ENCODE measurements at places on chromosomes 2 and 18.

GRCh38 chr18:7273301-7273921, 42.5 kb downstream of the LRRC30 start:
- no peak for DNase-seq

- no peak for DNase-seq
These were observed 162.2 kb upstream of the HNMT start for GRCh38 chr2:137802038-137802437.

DNA sequence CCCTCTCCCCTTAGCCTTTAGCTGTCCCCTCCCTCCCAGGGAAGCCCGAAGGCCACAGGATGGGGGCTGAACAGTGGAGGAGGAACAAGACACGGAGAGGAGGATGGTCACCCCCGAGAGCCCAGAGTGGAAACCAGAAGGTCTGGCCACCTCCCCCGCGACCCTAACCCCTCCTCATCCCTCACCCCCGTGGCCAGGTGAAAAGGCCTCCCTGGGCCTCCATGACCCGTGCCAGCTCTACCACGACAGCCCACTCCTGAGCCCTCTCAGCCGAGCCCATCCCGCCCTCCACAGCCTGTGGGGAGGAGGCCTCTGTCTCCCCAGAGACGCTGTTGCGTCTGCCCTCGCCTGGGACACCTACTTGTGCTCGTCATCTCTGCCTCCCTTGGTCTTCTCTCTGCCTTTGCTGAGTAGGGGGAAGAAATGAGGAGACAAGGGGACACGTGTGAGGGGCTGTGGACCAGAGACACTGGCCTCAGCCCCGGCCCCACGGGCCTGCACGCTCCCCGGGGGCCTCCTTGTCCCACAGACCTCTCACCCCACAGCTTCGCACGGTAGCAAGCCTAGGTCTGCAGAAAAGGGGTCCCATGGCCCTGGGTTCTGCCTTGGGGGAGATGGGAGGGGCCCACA, 32.5 kb upstream of the OTOF start:
- no peak for DNase-seq

DNA sequence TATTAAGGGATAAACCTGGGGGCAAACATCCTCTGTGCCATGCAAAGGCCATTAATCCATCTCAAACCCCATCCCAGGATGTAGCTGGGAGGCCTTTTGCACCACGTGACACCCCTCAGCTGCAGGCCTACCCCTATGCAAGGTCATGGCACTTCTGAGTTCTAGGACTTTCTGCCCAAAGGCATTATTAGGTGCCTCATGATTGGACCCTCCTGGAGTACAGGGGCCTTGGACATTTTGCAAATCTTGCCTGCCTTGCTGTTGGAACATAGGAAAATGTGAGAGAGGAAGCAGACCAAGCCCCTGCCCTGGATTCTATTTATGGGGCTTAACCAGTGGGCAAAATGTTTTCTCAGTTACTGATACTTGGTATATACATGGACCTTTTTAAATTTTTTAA, 44.2 kb upstream of the NFU1 start:
- DNase-seq: no peak

DNA sequence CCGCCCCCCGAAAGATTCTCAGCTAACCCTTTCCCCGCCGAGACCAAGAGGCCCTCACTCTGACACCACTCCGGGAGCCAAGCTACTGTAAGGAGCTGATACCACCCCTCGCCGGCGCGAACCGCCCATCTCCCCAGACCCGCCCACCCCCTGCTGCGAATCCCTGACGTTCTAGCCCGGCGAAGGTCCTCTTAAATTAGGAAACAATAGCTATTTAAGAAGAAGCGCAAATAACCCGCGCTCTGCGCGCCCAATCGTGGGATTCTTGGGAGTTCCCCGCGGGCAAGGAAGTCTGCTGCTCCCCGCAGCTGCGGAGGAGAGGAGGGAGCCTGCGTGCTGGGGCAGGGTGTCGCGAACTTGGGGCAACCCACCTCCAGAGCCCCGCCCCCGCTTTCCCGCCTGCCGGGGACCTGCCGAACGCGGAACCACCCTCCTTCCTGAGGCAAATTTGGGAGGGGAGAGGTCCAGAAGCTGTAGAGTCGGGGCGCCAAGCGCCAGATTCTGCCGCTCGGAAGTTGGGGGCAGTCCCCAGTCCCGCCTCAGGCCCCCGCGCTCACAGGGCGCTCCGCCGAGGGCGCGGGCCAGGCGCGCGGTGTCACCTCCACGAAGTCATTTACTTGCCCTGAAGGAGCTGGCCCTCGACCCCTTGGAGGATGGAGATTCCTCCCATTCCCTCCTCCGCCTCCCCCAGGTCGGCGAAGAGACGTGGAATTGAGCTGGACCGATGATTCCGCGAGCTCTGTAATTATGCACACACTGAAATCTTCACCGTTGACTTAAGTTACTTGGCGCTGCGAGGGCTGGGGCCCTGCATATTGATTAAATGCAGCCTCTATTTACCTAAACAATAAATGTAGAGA, 8.4 kb upstream of the SP9 start:
- DNase-seq: peak; percentile 84

Measured in H1 (cell line).